ENCODE measurements at places on chromosomes 2 and 18.

- no peak for DNase-seq
These were observed 292.5 kb downstream of the NDUFA10 start for GRCh38 chr2:239732666-239733010.

DNA sequence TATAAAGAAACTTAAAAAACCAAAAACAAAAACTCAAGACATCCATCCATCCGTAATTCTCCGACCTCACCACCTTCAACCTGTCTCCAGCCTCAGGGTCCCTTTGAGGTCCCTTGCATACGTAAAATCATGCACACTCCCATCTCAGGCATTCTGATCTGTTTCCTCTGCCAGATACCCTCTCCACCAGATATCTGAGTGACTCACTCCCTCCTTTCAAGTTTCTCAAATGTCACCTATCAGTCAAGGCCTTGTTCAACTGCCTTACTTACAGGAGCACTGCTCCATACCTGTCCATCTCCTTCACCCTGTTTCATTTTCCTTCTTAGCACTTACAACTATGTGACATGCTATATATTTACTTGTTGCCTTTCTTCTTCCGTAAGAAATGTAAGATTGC lies 369.3 kb downstream of the NBAS start:
- no peak for DNase-seq

DNA sequence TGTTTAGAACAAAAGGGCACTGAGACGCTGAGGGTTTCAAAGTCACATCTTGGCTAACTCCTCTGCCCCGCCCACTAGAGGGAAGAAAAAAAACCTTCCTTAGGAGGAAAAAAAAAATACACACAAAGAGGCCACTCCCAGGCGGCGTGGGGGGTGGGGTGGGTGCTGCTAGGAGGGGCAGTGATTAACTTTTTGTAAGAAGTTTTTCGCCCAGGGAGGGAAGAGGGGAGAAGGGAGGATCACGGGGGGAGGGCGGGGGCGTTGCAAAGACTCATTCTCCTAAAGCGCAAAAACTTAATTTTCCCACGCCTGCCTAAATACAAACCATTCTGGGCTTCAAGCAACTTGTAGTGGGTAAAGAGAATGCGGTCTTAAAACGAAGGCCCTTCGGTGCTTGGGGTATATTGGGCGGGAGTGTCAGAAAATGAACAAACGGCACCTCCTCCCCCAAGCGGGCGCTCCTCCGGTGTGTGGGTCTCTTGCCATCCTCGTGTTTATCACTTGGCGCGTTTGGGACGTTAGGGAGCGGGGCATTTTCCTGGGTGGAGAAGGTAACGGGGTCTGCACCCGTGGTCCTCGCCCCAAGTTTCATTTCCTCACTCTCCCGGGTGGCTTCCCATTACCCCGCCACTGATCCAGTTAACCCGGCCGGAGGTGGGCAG lies 1.7 kb downstream of the CXCR4 start:
- DNase-seq = no peak

- no peak for DNase-seq
These were observed 2.2 kb downstream of the IL1RN start for GRCh38 chr2:113129519-113130078.

DNA sequence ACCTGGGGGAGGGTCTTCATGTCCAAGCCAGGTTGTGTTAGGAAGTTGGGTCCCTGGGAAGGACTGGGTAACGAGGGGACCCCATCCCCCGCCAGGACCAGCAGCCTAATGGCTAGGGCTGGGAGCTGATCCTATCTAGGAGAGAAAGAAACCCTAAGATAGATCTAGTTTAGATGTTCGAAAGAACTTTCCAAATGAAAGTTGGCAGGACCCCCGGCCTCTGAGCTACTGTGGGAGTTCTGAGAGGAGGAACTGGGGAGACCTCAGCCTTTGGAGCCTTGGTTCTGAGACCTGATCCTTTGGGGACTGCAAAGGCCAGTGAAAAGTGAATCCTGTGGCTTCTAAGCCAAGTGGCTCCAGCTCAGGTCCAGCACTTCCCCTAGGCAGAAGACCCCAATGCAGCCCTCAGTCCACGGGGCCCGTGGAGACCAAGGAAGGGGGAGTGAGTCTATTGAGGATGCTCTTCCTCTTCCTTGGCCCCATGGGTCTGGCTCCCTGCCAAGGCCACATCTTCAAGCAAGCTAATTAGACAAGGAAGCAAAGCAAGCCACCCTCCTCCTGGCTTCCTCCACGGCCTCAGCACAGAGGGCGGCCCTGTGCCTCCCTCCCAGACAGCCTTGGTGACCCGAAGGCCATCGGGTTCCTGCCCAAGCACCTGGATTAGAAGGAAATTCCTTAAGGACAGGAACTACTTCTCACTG lies 23.5 kb downstream of the CCT7 start:
- no peak for DNase-seq

GRCh38 chr18:28175930-28176697 lies 816 bp downstream of the CDH2 start:
- peak; percentile 37 for DNase-seq

GRCh38 chr2:20722592-20723240 lies 55.8 kb downstream of the GDF7 start:
- no peak for DNase-seq

DNA sequence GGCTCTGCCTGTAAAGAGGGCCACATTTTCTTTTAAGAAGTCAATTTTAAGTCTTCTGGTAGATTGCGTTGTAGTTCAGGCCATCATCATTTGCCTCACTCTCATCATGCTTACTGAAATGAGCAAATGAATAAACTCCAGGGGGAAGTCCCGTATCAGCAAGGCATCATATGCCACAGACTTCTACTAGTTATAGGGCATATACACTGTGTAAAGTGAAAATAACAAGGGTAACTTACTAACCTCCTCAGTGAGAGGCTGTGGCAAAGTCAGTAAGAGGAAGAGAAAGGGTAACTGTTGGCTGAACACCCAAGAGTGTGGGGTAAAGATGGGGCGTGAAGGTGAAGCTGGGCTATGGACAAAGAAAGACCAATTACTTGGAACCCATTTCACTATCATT lies 456.2 kb downstream of the SPAG16 start:
- DNase-seq = no peak

DNA sequence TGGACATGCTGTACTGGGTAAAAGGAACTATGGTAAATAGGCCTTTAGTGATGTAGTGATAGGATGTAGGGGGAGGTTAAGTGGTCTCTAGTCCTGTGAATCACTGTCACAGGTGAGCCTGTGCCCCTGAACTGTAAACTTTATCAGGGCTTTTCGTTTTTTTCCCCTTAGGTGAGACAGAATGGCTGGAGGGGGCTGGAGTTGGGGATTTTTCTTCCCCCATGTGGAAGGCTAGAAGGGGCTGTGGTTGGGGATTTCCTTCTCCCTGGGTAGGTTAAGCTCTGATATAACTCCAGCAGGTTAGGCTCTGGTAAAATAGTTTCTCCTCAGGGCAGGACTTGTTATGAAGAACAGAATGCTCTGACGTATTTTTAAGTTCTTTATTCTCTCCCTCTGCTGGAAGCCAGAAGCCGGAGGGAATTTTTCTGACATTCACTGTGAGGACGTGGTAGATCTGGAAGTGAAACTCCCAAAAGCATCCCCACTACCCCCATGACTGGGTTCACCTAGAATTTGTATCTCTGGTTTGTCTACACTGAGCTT lies 28.5 kb downstream of the PIKFYVE start:
- no peak for DNase-seq

- no peak for DNase-seq
These were observed 470.9 kb downstream of the ARHGAP15 start for GRCh38 chr2:143600116-143600515.

GRCh38 chr18:52348209-52348608 lies 8.2 kb downstream of the DCC start:
- no peak for DNase-seq

DNA sequence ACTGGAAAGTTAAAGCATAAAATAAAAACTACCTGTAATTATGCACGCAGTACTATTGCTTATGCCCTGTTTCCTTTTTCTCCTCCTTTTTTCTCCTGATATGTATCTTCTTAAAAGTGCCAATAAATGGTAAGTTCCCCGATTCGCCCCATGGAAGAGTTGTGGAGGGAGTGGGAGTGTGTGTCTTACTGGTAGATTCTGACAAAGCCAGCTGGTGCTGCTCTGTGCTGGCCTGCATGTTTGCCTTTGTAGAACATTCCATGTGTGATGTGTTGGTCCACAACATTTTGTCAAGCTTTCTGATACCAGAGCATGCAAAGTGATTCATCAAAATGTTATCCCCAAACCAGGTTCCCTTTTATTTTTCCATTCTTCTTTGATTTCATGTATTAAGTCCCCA lies 356.9 kb upstream of the RAB12 start:
- DNase-seq = no peak

DNA sequence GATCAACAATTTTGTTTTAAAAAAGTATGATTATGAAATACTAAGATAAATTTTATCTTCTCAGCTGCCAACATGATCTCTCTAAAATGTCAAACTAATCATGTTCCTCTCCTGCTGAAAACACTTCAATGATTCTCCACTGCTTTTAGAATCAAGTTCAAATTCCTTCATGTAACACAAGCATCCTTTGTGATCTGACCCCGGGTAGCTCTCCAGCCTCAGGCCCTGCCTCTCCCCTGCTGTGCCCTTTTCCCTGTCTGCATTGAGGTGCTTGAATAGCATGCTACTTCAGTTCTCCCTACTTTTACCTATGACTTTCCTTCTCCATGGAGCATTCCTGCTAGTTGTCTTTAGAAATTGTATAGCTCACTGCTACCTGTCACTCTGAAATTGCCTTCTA lies 274.8 kb downstream of the PDE11A start:
- no peak for DNase-seq

- no peak for DNase-seq
These were observed 447.5 kb downstream of the BCL11A start for GRCh38 chr2:60105906-60106305.

- no peak for DNase-seq
These were observed 116.9 kb downstream of the ERBB4 start for GRCh38 chr2:212421556-212422334.

- DNase-seq = no peak
These were observed 20.0 kb downstream of the ACVR1 start for GRCh38 chr2:157856187-157856515.

DNA sequence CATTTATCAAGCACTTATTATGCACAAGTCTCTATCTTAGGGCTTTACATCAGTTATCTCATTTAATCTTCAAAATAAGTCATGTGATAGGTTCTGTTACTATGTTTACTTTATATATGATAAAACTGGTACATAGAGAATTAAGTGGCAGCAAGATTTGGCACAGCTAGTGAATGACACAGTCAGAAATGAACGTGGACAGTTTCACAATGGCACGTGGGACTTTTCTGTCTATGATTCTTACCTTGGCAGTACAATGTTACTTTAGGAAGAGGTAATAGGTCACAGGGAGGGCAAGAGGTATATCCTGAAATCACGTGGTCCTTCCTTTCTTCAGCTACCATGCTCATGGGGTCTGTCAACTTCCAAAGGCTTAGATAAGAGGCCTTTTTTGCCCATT lies 53.4 kb downstream of the SLC4A10 start:
- no peak for DNase-seq

DNA sequence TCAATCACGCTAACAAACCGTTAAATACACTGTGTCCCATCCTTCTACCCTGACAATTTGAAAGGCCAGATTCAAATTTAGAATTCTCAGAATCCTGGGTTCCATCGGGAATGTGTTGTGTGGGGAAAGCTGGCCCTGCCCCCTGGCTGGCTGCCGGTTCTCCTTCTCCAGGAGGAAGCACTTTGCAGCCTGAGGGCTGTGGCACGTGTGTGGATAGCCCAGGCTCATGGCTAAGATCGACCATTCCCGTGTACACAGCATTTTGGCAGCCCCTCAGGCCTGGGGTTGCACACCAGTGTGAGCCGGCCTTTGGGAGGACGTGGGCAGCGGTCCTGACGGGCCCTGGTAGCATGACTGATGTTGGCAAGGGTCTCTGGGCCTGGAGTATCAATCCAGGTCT lies 51.0 kb upstream of the ROCK2 start:
- DNase-seq = no peak

GRCh38 chr2:217270485-217271121 lies 410.7 kb upstream of the TNP1 start:
- no peak for DNase-seq

GRCh38 chr2:148906124-148906523 lies 31.1 kb downstream of the KIF5C start:
- DNase-seq = no peak

- no peak for DNase-seq
These were observed 940.2 kb upstream of the ZEB2 start for GRCh38 chr2:145460112-145460511.

DNA sequence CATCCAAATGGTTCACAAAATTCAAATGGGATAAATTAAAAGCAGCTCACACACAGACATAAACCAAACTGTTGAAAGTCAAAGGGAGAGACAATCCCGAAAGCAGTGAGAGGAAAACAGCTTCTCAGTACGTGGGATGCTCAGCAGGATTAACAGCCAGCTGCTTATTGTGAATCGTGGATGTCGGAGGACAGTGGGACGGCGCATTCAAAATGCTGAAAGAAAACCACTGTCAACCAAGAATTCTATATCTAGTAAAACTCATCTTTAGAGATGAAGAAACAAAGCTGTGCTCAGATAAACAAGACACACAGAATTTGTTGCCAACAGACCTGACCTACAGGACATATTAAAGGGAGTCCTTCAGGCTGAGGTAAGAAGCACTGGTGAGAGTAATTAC lies 102.9 kb downstream of the NFATC1 start:
- DNase-seq = no peak

DNA sequence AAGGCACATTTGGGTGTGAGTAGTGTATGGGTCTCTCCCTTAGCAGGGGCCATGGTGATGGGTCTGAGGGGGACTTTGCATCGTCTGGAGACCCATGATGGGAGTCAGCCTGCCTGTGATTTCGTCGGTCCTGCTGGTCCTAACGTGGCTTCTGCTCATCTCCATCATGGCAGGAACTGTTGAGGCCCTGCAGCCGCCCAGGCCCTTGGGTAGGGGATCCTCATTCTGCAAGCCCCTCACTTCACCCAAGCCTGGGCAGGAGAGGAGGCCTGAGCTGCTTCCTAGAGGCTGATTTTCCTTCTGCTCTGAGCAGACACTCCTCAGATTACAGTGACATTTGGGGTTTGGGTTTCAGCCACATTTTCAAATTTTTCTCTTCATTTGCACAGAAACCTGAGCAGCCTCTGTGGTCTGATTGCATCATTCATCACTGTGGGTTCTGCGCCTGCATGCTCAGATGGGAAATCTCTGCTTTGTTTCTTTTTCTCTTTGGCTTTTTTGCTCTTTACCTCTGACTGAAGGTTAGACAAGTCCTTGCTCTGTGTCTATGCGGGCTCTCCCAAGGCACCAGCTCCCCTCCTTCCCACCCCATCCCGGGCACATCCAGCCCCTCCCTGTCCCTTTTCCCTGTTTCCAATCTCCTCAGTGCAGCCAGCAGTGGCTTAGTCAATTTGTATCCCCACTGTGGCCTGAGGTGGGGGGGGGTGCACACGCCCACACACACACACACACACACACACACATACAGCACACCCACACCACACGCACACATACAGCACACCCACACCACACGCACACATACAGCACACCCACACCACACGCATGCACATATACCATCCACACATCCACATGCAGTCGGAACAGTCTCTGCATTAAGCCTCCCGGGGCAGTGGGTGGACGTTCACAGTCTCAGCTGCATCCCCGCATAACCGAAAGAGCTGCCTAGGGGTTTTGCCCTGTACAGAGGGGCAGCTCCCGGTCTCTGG lies 305.4 kb upstream of the HS6ST1 start:
- DNase-seq = no peak

GRCh38 chr2:160700021-160700814 lies 206.6 kb upstream of the RBMS1 start:
- no peak for DNase-seq

Data from posterior cingulate gyrus (tissue), 11 donors.